PC-9 (cell line): ENCODE measurements at places on chromosomes 6 and 20. TPM values are rescaled to one million over a fixed set of nuclear protein-coding genes. Genes with fewer than 3 reads are reported as not detected.

ELOVL2 gene
- total RNA-seq: 0.23 and 0.41 TPM in 2 replicates

GRCh38 chr6:39608652-39609345 is 116.4 kb downstream of the KIF6 start:
- DNase-seq: no peak

DNA sequence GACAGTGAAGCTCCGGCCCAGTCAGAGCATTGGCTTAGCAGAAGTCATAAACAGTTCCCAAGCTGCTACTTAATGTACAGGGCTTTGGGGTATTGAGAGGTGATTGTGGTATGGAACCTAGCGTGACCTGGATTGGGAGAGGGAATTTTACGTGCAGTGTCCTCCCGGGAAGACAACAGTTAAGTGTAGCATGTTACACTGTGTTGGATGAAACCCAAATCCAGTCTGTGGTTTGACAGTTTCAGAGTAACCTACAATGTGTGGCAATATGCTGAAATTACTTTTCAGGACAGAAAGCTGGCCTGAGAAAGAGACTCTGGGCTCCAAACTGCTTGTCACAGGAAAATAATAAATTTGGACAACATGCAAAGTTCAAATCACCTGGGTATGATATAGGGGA is 28.1 kb upstream of the RALGAPA2 start:
- DNase-seq: no peak

DSTN gene
- total RNA-seq: 296 and 366 TPM in 2 replicates

DNA sequence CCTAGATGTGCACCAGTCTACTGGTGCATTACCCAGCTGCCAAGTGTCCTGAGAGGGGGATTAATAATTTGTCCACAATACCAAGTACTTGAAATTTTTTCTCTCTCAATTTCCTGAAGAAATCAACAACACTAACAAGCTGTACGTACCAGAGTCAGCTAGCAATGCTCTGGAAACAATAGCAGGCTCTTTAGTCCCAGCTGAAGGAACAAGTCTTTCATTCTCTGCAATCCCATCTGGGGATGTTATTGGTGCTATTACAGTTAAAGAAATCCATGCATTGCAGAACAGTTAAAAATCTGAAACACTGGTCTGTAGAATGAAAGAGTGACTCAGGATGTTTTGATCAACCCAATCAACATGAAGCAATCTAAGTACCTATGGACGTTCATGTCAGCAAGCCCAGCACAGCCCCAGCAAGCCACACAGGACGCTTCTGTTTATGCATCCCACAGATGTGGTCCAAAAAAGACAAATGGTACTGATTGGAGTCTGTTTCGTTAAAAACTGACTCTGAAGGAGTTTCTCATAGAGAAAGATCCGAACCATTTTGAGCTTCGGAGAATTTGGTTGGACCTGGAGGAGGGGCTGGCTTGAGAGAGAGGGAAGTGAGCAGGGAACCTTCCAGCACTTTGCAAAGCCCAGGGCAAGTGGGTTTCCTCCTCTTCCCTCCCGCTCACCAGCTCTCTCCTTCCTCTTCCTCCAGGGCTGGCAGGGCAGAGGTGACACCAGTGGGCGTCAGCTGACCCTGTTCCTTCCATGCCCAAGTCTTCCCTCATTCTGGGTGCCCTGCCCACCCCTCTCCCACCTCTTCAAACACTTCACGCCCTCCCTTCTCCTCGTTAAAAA is 11.9 kb downstream of the PRR18 start:
- DNase-seq: no peak

GRCh38 chr6:25449774-25450173 is 170.6 kb downstream of the CARMIL1 start:
- no peak for DNase-seq

- no peak for DNase-seq
Measured at GRCh38 chr20:46246559-46246958, 61.7 kb downstream of the CDH22 start.

GRIK2 gene
- total RNA-seq: 0.43 and 0.61 TPM in 2 replicates

DNA sequence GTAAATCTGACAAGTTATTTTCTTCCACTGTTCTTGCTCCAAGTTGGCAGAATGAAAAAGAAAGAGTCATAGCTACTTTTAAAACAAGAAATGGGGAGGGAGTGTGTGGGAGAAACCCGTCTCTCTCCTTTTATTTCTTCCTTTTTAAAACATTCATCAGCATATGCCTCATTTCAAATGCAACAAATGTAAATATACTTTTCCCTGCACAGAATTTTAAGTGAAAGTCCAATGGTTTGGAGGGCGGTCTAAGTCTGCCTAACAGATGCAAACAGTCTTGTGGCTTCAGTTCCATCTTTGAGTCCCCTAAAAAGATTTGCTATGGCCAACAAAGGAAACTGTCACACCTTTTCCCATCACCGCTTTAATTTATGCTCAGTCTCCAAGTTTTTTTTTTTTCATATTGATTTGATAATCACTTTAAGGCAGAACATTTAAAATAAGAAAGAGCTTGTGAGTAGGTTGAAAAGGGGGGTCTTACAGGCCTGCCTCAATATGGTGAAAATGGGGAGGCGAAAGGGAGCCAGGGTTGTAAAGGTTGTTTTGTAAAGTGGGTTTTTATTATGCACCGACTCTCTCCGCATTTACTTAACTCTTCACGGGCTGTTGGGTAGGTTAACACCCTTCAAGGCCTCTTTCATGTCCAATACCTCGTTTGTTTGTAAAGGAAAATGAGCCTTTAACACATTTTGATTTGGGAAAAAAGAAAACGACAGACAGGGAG is 4.6 kb downstream of the TFAP2D start:
- DNase-seq: no peak
